Stimulated activated CD4-positive, alpha-beta T cell treated with anti-CD3 and anti-CD28 coated beads, Interleukin-4, amount 100 ng/mL, for 4 hours (primary cell): ENCODE measurements at places on chromosomes 13 and 19.

- no peak for DNase-seq
Measured at GRCh38 chr19:2271234-2272103, 10.5 kb downstream of the PEAK3 start.

GRCh38 chr13:110540871-110541525 lies 20.5 kb downstream of the RAB20 start:
- DNase-seq, result no peak

GRCh38 chr13:35179494-35179893 lies 237.4 kb downstream of the NBEA start:
- no peak for DNase-seq

DNA sequence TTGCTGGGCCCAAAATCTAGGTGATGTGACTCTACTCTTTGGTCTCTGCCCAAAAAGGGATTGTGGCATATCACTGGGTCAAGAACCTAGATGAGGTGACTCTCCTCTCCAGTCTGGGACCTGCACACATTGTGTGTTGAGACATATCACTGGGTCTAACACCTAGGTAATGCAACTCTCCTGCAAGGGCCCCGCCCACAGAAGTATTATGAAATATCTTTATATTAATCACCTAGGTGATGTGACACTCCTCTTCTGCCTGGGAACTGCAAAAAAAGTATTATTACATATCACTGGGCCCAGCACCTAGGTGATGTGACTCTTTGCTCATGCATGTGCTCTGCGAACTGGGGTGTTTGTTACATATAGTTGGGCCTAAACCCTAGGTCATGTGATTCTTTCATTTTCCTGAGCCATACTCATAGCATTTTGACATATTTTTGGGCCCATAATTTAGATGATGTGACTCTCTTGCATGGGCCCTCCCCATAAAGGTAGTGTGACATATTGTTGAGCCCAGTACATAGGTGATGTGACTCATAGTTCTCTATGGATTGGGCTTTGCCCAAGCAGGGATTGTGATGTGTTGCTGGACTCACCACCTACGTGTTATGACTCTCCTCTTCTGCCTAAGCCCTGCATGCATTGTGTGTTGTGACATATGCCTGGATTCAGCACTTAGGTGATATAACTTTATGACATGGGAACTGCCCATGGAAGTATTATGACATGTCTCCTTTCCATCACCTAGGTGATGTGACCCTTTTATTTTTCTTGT lies 11.2 kb upstream of the ZNF681 start:
- DNase-seq, result no peak

- no peak for DNase-seq
Measured at GRCh38 chr13:48334534-48335127, 31.1 kb downstream of the RB1 start.

DNA sequence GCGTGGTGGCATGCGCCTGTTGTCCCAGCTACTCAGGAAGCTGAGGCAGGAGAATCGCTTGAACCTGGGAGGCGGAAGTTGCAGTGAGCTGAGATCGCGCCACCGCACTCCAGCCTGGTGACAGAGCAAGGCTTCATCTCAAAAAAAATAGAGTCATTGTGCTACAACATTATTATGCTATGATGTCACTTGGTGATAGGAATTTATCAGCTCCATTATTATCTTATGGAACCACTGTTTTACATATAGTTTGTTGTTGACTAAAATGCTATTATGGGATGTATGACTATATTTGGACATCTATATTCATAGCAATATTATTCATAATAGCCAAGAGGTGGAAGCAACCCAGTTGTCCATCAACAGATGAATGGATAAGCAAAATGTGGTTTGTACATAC lies 26.4 kb upstream of the SLC7A1 start:
- DNase-seq, result no peak

DNA sequence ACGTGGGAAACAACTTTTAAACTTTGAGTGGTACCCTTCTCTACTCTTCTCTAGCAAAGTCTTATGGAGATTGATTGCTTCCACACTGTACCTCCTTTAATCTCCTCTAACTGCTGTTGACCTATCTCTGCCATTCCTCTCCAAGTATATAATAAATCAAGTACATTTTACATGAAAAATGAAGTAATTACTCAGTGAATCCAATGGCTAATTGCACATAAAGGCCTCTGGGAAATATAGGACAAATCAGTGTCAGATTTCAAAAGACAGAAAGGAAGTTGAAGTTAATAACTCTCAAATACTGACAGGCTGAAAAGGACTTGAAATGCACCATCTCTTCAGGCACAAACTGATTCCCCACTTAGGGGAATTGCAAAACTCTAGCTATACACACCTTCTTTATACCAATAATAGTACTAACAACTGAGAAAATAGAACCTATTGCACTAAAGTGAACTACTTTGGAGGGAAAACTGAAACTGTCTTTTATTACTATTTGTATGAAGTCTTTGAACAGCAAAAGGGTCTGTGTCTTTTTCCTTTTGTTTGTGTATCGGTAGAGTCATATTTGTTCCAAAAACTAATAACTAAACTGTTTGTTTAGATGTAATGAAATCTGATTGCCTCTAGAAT lies 701.1 kb downstream of the PCDH9 start:
- no peak for DNase-seq
